Urinary bladder (tissue), 4 donors: ENCODE measurements at places on chromosomes 12 and 14. TPM values are rescaled to one million over a fixed set of nuclear protein-coding genes. Genes with fewer than 3 reads are reported as not detected.

GRCh38 chr12:28563936-28564335, 373.7 kb downstream of the CCDC91 start:
- no peak for DNase-seq

GRCh38 chr14:71267007-71267513, 359.8 kb downstream of the PCNX1 start:
- DNase-seq: no peak

DNA sequence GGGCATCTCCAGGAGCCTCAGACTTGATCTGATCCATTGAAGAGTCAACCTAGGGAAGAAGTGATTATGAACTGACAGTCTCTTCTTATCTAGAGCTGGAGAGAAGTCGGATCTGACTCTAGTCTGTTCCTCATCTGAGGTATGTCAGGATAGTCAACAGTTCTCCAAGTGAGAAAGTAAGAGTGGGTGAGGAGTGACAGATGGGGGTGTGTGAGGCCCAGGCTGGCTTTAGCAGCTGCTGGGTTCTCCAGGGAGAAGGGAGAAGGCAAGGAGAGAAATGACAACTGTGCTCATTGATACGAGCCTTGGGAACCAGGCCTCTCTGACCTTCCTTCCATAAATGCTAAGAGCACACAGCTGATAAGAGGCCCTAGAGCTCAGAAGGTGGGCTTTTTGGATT, 53.3 kb downstream of the IRAK3 start:
- no peak for DNase-seq

DNA sequence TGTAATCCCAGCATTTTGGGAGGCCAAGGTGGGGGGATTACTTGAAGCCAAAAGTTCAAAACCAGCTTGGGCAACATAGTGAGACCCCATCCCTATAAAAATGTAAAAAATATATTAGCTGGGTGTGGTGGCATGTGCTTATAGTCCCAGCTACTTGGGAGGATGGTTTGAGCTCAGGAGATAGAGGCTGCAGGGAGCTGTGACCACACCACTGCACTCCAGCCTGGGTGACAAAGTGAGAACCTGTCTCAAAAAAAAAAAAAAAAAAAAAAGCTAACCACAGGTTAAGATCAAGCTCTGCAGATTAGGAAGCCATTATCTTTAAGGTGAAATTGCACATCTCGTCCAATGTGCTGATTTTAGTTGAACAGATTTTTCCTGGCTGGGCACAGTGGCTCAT, 23.7 kb upstream of the CERS5 start:
- DNase-seq: no peak

DNA sequence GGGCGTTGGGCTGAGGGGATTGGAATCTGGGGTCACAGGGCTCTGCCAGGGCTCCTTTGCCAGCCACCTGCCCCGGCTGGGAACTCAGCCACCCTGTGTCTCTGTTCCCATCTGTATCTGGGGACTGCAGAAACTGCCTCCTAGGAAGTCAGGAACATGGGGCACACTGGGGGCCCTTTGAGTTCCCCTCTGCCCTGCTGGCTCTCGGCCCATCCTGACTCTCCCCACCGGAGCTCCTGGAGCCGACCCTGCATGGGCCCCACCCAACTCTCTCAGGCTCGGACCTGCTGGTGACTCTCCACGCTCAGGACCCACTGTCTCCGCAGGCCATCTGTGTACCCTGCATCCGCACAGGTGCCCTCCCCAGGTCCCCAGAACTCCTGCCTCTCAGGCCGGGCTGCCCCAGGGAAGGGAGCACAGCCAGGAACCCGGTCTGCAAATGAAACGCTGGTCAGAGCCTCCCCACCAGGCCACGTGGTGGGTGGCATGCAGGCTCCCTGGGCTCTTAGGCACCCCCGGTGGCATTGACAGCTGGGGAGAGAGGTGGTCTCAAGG, 82.8 kb downstream of the KIF26A start:
- DNase-seq: no peak

DNA sequence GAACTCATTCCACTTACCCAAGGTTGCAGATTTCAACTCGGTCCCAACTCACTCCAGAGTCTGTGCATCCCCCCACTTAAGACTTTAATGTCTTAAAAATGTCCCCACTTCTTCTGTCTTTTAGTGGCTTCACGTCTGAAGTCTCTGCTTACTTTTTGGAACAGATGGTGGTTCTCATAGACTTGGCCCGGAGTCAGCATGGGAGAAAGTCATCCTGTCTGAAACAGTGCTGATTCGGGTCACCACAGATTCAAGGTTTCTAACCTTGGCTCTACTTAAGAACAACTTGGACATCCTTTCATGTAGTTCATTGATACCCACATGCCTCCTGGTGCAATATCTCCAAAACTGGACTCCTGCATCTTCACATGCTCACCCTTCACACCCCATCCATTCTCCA, 26.0 kb downstream of the CHST11 start:
- no peak for DNase-seq

GRCh38 chr14:44070046-44070445, 437.0 kb downstream of the FSCB start:
- DNase-seq: no peak

DNA sequence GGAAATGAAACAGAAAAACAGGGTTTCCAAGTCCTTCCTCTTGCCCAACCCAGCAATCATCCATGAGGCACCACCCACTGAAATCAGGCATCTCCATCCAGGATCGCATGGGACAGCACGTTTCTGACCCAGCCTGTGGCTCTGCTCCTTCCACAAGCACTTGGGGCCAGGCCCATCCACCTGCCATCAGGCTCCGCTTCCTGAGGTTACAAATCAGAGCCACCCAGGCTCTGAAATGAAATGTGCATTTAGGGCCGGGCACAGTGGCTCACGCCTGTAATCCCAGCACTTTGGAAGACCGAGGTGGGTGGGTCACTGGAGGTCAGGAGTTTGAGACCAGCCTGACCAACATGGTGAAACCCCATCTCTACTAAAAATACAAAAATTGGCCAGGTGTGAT, 717 bp upstream of the KRT78 start:
- DNase-seq: no peak

DNA sequence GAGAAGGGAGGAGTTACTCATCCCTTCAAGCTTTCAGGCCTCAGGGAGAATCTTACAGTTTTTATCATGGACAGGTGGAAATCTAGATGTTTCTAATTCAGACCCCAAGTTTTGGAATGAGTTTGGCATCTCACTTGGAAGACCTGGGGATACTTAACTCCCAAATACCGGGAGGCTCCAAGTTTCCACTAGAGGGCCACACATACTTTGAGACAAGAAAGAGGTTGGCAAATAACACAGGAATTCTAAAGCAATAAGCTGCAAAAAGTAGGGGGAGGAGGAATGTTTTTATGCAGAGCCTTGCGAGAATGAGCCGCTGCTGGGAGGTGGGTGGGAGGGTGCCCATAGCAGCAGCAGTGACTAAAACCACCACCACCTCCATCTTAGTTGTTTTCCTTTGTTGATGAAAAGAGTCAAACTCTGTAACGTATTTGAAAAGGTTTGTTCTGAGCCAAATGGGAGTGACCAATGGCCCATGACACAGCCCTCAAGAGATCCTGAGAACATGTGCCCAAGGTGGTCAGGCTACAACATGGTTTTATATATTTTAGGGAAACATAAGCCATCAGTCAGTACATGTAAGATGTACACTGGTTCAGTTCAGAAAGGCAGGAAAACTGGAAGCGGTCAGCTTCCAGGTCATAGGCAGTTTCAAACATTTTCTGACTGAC, 34.2 kb upstream of the RNASE1 start:
- DNase-seq: no peak

GRCh38 chr12:68529466-68529865, 81.2 kb upstream of the RAP1B start:
- DNase-seq: no peak

- no peak for DNase-seq
These were observed 45.3 kb downstream of the NAA25 start for GRCh38 chr12:112063273-112063672.

GRCh38 chr12:67410667-67411067, 141.5 kb downstream of the CAND1 start:
- no peak for DNase-seq

DNA sequence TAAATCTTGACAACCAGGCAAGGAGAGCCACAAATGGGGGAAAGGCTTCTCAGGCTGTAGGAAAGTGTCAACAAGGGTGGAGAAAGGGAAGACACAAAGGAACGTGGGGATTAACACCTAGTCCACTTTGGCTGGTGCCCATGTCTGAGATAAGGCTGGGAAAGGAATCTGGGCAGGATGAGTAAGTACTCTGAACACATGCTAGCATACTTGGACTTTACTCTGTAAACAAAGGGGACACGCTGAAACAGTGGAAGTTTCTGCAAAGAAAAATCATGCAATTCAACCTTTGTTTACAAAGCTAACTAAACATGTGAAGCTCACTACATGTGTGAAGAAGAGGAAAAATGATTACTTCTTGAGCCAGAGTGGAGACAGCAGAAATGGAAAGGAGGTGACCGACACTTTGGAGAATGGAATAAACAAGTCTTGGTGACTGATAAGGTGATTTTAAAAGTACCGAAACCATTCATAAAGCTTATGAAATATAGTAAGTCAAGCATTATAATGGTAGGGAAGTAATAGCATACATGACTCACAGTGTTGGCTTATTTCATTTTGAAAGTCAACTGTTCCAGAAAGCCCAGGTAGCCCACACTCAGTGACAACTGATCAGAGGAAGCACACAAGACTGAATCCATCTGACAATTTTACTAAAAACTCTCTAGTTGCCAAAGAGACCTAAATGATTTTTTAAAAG, 13.2 kb downstream of the CPNE8 start:
- DNase-seq: no peak

- DNase-seq: no peak
These were observed 78.2 kb upstream of the BCL2L14 start for GRCh38 chr12:11992515-11992914.

GRCh38 chr12:96261557-96261956, 67.4 kb downstream of the ELK3 start:
- DNase-seq: no peak

- no peak for DNase-seq
These were observed 6.0 kb downstream of the KIF26A start for GRCh38 chr14:104144453-104144790.

- DNase-seq: no peak
These were observed 55.4 kb upstream of the GARIN2 start for GRCh38 chr14:67133595-67134441.

DNA sequence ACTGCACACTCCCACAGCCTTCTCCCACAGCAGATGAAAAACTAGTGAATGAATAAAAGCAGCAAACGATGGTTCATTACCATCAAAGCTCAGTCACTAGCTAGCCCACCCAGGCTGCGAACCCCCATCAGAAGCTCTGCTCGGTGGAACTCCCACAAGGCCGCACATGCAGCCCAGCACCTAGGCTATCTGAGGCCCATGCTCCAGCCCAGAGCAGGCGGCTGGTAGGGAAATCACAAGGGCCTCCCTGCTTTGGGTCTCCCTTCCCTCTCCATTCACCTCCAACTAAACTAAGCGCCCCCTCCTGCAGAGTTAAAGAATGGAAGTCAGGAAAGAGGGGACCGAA, 69.0 kb downstream of the ITPK1 start:
- DNase-seq: no peak

GRCh38 chr14:20539906-20540305, 20.9 kb downstream of the RNASE9 start:
- no peak for DNase-seq

DNA sequence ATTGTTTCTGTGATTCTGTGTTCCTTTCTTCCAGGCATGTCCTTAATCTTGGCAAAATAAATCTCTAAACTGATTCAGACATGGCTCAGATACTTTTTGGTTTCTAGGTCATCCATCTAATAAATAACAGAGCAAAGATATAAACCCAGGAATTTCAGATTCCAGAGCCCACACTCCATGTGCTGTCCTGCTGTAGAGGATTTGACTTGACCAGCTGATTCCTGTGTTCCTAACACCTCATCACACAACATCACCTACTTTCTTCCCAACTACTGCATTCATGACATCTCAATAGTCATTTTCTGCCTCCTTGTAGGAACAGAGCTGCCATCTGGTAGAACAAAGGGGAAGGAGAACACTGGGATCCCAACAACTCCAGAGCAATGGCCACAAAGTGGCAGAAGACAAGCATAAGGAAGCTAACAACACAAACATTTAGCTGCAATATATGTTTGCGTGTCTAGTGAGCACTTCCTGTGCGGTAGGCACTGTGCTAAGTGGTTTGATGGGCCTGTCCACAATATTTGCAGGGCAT, 91.9 kb upstream of the OVCH1 start:
- DNase-seq: no peak

Gene KERA
- 1.1 TPM for total RNA-seq

Gene MUCL1
- not detected for total RNA-seq

Gene KSR2
- total RNA-seq: 0.32 TPM

Gene DEPDC4
- 3.4 TPM for total RNA-seq

Gene CLBA1
- total RNA-seq: 4.7 TPM

Gene RNASE7
- total RNA-seq: not detected

Gene CCND2
- 203 TPM for total RNA-seq

Gene MRPL52
- total RNA-seq: 21.5 TPM

Gene MYF6
- 8.6 TPM for total RNA-seq
